ENCODE measurements at places on chromosomes 11 and 22.

DNA sequence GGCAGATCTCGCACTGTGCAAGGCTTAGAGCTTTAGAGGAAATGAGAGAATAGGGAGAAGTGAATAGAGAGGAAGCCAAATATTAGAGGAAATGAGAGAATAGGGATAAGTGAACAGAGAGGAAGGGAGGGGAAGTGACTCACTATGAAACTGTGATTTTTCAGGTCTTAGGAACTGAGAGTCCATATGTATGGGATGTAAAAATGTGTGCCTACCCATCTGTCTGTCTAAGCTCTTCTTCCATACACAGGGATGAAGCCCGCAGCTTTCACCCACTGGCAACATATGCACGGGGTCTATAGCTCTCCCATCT lies 6.4 kb upstream of the CCDC86 start:
- DNase-seq: no peak

GRCh38 chr11:17412488-17413180 lies 24.2 kb upstream of the KCNJ11 start:
- DNase-seq: no peak

DNA sequence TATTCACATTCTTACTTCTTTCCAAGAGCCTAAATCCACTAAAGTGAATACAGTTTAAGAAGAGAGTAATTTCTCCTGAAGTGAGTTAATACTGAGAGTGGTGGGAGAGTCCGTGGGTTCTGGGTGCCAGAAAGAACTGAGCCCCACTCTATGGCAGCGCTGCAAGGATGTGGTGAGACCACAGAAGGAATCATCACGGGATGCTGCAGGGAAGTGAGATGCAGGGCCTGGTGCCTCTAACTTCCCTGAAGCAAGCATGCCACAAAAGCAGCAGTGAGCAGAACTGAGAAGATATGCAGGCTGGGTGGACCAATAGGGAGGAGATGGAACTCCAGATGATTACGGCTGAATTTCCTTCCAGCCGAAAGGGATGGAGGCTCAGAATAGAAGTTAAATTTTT lies 5.0 kb upstream of the MMP12 start:
- DNase-seq: no peak

DNA sequence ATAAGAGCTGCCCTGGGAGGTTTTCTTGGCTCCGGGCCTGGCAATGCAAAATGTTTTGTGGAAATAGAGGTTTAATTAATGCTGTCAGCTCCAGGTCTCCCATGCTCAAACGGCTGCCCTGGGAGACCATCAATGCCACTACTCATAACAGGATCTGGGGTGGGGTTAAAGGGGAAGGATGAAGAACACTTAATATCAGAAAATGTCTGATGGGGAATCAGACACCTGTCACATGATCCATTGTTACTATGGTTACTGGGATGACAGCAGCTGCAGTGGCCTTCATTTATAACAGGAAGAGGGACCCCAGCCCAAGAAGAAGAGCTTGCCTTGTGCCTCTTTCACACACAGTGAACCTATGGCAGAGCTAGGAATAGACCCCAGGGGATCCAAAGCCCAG lies 2.2 kb upstream of the SYT13 start:
- no peak for DNase-seq

DNA sequence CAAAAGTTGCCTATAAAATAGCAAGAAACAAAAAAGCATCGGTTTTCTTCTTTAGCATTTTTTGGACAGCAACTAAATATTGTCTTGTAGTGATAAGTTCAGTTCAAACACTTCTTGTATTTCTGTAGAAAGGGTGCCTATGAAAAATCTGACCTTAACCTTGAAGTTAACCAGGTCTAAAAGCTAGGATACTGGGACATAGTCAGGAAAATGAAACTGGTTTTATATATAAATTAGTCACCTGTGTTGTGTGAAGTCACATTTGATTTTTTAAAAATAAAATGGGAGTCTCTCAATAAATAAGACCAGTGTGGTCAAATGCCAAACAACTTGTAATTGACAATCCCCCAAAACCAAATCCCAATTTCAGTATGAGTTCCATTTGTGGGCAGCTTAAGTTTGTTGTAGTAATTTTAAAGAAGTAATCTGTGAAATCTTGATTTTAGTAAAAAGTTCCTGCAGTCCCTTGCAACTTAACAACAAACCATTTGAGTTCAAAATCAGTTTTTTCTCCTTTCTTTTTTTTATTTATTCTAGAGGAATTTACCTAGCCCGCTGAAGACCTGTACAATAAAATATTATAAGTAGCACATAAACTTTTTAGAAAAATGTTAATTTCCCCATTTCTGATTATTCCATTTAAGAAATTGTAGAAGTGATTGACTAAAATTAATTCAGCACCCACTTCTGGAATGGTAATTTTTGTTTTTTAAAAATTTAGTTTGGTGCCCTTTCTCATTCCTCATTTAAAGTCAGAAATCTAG lies 84.5 kb upstream of the PPARA start:
- DNase-seq: no peak

Data from activated naive CD4-positive, alpha-beta T cell (primary cell).